Tibial nerve (tissue), 4 donors: ENCODE measurements at places on chromosomes 5 and 9.

GRCh38 chr5:112737463-112738190 lies at the start of gene APC:
Gene APC (plus strand): TSS chr5:112737885. CDS start chr5:112754891, 17,006 bp downstream.
- H3K4me3 ChIP-seq: peak within 1 kb of the TSS; percentile 70
- DNase-seq: peak; percentile 94
- H3K4me1 ChIP-seq: no peaks in the 10 kb centered on the region
- peak within 1 kb of the TSS; percentile 58 for H3K27ac ChIP-seq
- no peaks in the 10 kb centered on the region for H3K27me3 ChIP-seq
- H3K36me3 ChIP-seq: no peaks in the 10 kb centered on the region

GRCh38 chr9:75997206-75997605 lies 106.7 kb downstream of the PCSK5 start:
- H3K27ac ChIP-seq: no peak overlapping the region
- peaks cover 7% of the 10 kb centered on the region for H3K4me1 ChIP-seq
- H3K27me3 ChIP-seq: no peaks in the 10 kb centered on the region
- H3K36me3 ChIP-seq: no peaks in the 10 kb centered on the region
- no peak overlapping the region for H3K4me3 ChIP-seq

GRCh38 chr9:136750526-136750925 lies 2.2 kb upstream of the LCN6 start:
- no peaks in the 10 kb centered on the region for H3K36me3 ChIP-seq
- no peak for DNase-seq
- H3K27ac ChIP-seq: no peak overlapping the region
- no peaks in the 10 kb centered on the region for H3K4me1 ChIP-seq

GRCh38 chr9:104758974-104759373 lies 5.0 kb upstream of the NIPSNAP3B start:
- no peak for DNase-seq
- H3K27ac ChIP-seq: no peak overlapping the region
- H3K4me3 ChIP-seq: no peak overlapping the region
- H3K27me3 ChIP-seq: no peaks in the 10 kb centered on the region
- H3K36me3 ChIP-seq: no peaks in the 10 kb centered on the region
